ENCODE measurements at places on chromosomes 11 and 22. TPM values are rescaled to one million over a fixed set of nuclear protein-coding genes. Genes with fewer than 3 reads are reported as not detected.

Gene NELL1
- total RNA-seq = not detected

Gene C11orf86
- not detected for total RNA-seq

Gene ME3
- total RNA-seq = 11.1 TPM

Gene SERPIND1
- not detected for total RNA-seq

Gene GTSE1
- total RNA-seq = 0.21 TPM

Gene COMT
- 266 TPM for total RNA-seq

Gene SMIM35
- not detected for total RNA-seq

Gene PANX3
- not detected for total RNA-seq

Gene PDGFD
- total RNA-seq = 0.48 TPM

Gene OR4D10
- not detected for total RNA-seq

Gene DDIAS
- total RNA-seq = 1.4 TPM

Gene SYT7
- total RNA-seq = 17.6 TPM

All from tracheal epithelial cell (primary cell).